ENCODE measurements at places on chromosomes 4 and X. TPM values are rescaled to one million over a fixed set of nuclear protein-coding genes. Genes with fewer than 3 reads are reported as not detected.

Gene GPR173
- total RNA-seq: 3.2 TPM

Gene LYAR
- total RNA-seq: 39.6 TPM

Gene NPY2R
- total RNA-seq: not detected

Gene SULT1E1
- total RNA-seq: 30.9 TPM

Gene HMX1
- total RNA-seq: not detected

Gene CXCL10
- not detected for total RNA-seq

Gene ARR3
- total RNA-seq: not detected

Gene BMX
- total RNA-seq: 157 TPM

Gene PAGE1
- total RNA-seq: not detected

Gene TRAM1L1
- total RNA-seq: 0.57 TPM

Gene SOD3
- not detected for total RNA-seq

Gene FOXP3
- total RNA-seq: not detected

Gene DDX53
- total RNA-seq: not detected

Gene SPATA4
- total RNA-seq: under 0.01 TPM

Gene MAGEB2
- not detected for total RNA-seq

Gene TMEM150C
- total RNA-seq: 3.1 TPM

Gene ETDA
- not detected for total RNA-seq

Gene GLRB
- total RNA-seq: 5.6 TPM

Gene ZCCHC4
- 17.5 TPM for total RNA-seq

Gene SULT1B1
- total RNA-seq: 150 TPM

Gene VCX
- not detected for total RNA-seq

Gene OCIAD1
- 126 TPM for total RNA-seq

Gene GPR143
- total RNA-seq: 3.3 TPM

Gene RHOH
- total RNA-seq: not detected

Gene EVC2
- total RNA-seq: 11.5 TPM

Gene VCX3A
- not detected for total RNA-seq

Gene TCP11X2
- total RNA-seq: not detected

Gene TAF9B
- 40.6 TPM for total RNA-seq

Gene CT47B1
- not detected for total RNA-seq

Gene SSX2B
- total RNA-seq: not detected

Gene RGN
- 1.9 TPM for total RNA-seq

Gene MID1
- 30.5 TPM for total RNA-seq

Gene FABP2
- total RNA-seq: not detected

Gene UGT2B7
- total RNA-seq: not detected
